ENCODE measurements at places on chromosomes 4 and X.
A peak's percentile ranks its signal among the peaks of the same experiment; 100 is the strongest.

- no peak for DNase-seq
These were observed 69.4 kb upstream of the KIT start for GRCh38 chr4:54588404-54588803.

DNA sequence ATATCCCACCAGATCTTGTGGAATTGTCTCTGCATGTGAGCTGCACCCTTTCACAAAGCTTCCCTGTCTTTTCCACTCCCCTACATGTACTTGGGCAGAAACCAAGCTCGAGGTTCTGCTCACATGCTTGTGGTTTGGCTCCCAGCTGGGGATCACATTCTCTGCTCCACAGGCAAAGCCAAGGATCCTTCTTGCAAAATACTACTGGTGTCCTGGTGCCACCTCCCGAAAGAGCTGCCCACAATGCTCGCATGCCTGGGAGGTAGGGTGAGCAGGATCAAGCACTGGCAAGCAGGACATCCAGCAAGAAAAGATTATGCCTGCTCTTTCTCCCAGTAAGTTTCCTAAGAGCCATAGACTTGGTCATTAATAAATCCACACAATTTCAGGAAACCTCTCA lies 45.1 kb upstream of the PPARGC1A start:
- DNase-seq = peak; percentile 93

GRCh38 chrX:19805046-19805690 lies 82.2 kb downstream of the SH3KBP1 start:
- DNase-seq = no peak

DNA sequence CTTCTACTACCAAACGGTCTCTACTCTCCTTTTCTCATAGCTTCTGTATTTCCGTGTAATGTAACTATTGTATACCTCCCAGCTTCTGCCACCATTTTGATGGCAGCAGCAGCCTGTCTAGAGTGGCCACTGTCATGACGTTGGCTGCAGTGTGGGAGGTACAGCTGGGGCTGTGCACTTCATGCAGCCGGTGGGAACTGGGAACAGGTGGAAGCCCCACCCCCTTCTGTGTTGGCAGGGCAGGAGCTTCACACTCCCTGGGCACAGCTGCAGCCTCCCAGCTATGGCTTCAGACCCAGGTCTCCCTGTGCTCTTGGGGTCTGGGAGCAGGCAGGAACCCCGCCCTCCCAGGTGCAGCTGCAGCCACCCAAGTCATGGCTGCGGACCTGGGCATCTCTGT lies 49.8 kb upstream of the SEC24B start:
- DNase-seq = no peak

DNA sequence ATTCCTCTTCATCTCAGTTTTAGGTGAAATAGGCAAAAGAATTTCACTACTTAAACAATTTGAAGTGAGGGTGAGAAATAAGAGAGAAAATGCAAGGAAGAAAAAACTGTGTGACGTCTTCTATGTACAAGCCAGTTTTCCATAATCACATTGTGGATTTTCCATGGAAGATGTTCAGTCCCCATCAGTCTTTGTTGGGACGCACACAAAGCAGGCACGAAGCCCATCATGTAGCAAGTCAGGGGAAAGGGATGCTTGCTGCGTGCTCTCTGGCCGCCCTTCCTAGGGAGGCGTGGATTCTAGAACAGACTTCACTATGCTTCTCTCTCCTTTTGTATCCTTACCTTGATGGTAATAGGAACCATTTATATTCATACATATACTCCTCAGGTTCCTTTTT lies 54.7 kb downstream of the RBPJ start:
- DNase-seq = no peak

- no peak for DNase-seq
These were observed 80.3 kb downstream of the LNX1 start for GRCh38 chr4:53511014-53511413.

DNA sequence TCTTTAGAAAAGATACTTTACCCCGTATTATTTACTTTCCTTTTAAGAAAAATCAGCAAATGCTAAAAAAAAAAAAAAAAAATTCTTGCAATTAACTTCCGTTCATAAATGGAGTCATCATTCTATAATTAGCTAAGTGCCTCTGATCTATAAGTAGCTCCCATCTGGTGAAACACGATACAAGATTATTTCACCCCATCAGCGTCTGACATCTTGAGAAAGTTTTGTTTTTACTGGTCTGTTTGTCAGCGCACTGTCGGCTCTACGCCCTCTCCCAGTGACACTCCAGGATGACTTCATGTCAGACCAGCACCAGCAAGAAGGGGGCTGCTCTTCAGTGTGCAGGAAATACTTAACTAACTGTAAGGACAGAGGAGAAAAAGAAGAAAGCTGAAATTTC lies 108.3 kb downstream of the AFAP1 start:
- no peak for DNase-seq

GRCh38 chrX:9905721-9906120 lies 61.4 kb upstream of the CLDN34 start:
- DNase-seq = no peak

DNA sequence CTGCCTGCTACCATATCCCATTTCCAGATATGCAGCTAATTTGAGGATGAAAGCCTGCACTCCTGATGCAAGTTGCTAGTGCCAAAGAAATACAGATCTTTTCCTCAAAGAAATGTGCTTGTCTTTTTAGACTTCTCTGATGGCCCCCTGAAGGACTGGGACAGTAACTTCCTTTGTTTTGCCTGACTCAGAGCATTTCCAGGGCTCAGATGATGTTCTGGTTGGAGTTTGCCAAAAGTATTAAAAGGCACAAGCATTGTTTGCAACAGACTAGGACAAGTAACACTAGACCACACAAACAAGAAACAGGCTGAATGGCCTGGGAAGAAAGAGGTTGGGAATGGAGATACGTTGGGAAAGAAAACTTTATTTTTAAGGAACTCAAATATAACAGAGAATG lies 175.2 kb downstream of the IL13RA2 start:
- no peak for DNase-seq

DNA sequence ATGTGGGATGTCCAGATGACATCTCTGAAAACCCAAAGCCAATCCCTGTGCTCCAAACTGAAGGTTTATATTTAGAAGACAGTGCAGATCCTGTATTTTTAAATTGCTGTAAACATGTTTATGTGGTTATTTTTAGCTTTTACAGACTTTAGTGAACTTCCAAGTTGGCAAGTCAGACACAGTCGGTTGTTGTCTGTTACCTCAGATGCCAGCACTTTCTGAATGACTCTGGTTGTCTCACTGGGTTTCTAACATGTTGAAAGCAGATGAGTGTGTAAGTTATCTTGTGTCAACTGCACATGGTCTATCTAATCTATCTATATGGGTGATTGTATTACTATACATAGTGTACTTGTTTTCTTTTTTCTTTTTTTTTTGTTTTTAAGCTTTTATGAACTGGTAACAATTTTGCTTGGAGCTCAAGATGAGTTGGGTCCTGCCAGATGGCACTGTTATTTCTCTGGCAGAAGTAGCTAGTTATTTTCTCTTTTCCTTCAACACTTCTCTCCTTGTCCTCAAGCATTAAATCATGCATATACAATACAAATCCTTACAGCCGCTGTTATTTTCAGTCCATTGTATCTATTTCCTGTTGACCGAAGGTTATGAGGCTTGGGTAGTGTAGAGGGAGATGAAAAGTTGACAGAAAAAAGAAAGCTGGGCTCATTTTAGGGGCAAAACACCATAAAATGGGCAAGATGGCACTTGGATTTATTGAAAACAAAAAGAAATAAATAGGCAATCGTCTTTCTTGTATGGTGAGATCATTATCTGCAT lies 66.3 kb downstream of the GAB1 start:
- no peak for DNase-seq

DNA sequence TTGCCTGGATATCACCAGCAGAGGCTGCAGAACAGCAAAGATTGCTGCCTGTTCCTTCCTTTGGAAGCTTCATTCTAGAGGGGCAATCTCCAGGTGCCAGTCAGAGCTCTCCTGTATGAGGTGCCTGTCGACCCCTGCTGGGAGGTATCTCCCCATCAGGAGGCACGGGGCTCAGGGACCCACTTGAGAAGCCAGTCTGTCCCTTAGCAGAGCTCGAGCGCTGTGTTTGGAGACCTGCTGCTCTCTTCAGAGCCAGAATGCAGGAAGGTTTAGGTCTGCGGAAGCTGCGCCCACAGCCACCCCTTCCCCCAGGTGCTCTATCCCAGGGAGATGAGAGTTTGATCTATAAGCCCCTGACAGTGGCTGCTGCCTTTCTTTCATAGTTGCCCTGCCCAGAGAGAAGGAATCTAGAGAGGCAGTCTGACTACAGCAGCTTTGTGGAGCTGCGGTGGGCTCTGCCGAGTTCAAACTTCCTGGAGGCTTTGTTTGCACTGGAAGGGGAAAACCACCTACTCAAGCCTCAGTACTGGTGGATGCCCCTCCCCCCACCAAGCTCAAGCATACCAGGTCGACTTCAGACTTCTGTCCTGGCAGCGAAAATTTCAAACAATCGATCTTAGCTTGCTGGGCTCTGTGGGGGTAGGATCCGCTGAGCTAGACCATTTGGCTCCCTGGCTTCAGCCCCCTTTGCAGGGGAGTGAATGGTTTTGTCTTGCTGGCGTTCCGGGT lies 57.9 kb downstream of the DKK2 start:
- DNase-seq = peak; percentile 55

- DNase-seq = no peak
These were observed 3.9 kb upstream of the ODAM start for GRCh38 chr4:70191647-70192046.

- DNase-seq = no peak
These were observed 576.8 kb upstream of the SMIM31 start for GRCh38 chr4:164177153-164177552.

DNA sequence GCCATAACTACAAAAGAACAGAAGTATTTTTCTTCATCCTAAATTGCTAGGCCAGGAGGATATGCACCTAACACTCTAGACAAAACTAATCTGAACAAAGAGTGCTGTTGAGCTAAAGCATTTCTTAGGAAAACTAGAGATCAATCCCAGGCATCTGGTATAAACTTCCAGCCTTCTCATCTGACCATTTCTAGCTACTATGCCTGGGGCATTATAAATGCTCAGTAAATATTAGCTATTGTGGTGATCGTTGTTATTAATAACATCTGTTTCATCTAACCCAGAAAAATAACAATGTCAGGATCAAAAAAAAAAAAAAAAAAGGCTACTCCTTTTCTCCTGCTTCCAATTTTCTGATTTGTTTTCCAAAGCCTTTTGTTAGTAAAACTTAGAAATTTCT lies 7.7 kb upstream of the SLC10A6 start:
- no peak for DNase-seq

GRCh38 chr4:41975341-41975740 lies 6.2 kb upstream of the DCAF4L1 start:
- no peak for DNase-seq

DNA sequence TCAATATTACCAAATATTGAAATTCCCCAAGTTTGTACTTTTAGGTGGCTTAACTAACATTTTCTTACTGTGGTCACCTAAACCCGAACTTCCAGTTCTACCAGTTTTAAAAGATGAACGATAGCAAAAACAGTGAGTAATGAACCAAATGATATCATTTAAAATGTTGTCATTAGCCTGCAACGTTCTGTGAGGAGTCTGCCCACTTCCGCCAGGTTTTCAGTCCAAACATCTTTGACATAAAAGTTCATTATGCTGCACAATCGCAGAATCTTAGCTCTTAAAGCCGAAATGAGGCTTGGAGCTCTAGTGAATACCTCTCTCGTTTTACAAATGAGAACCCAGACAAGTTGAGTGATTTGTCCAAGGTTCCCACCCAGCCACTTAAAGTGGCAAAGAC lies 762 bp downstream of the PIGA start:
- DNase-seq = peak; percentile 0

- no peak for DNase-seq
These were observed 75.9 kb downstream of the CLNK start for GRCh38 chr4:10608501-10609219.

GRCh38 chrX:46918434-46918833 lies 6.2 kb downstream of the JADE3 start:
- no peak for DNase-seq

GRCh38 chrX:10278716-10279115 lies 121.9 kb downstream of the CLCN4 start:
- DNase-seq = no peak

GRCh38 chrX:40079572-40079971 lies 18.2 kb downstream of the BCOR start:
- no peak for DNase-seq

DNA sequence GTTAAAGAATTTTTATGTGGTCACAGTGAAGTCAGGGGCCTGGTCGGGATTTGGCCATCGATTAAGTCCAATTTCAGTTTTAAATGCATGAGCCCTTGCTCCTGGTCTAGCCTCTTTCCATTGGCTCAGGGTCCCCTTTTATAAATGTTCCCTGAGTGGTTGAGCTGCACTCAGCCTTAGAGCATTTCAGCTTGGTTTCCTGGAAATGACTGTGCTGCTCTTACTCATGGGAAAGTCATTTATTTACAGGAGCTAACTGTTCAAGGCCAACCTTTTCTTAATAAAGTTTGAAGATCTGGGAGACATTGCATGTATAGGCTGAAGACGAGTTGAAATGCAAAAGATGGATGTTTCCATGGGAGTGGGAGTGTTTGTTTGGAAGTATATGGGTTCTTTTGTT lies 98.8 kb upstream of the CLNK start:
- DNase-seq = no peak

DNA sequence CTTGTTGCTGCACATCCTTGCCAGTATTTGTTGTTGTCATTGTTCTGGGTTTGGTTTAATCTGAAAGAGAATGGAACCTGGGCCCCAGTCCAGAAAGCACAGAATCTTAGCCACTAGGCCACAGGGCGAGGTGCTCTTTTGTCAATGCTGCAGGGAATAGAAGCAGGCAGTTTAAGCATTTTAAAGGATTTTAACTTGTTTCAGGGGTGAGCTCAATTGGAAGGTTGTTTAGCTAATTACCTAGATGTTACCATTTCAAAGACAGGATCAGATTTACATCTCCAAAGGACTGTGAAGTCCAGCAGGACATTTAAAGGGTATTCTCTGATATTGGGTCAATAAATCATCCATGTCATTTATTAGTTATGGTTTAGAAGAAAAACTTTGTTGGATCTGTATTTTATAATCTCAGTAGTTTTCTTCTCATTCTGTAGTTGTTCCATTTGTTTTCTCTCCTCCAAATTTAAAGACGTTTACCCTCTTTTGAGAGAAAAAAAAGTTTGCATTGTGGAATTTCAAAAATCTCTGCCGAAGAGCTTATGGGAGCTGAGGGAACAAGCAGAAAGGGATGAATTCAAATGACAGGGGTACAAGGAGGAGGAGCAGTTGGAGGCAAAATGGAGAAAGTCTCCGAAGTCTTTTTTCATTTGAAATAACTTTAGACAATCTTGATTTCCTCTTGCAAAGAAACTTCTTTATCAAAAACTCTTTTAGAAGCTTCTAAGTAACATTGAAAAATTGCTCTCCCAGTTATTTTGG lies 57.5 kb upstream of the FAM47C start:
- DNase-seq = peak; percentile 2

GRCh38 chrX:53128097-53128749 lies 34.3 kb downstream of the KANTR start:
- no peak for DNase-seq

- no peak for DNase-seq
These were observed 70.3 kb upstream of the EMCN start for GRCh38 chr4:100588076-100588475.

DNA sequence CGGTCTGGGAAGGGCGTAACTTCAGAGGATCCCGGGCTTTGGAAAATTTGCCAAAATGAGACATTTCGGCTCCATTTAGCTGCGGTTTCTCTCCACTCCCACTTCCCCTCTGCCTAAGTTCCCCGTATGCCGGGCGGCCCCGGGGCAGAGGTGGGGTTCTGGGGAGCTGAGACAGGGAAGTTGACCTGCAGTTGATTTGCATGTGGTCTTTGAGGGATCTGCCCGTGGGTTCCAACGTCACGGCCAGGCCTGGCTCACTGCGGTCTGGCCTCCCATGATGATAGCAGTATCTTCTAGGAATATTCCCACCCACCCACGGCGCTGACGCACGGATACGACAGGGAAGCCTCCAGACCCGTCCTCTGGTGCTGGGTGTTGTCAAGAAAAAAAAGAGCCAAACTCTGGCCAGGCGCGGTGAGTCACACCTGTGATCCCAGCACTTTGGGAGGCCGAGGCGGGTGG lies 27.3 kb upstream of the CRLF2 start:
- DNase-seq = no peak
